Stimulated activated CD8-positive, alpha-beta memory T cell treated with anti-CD3 and anti-CD28 coated beads, Interleukin-2, amount 100 ng/mL, for 1 hour (primary cell): ENCODE measurements at places on chromosomes 12 and 14.

DNA sequence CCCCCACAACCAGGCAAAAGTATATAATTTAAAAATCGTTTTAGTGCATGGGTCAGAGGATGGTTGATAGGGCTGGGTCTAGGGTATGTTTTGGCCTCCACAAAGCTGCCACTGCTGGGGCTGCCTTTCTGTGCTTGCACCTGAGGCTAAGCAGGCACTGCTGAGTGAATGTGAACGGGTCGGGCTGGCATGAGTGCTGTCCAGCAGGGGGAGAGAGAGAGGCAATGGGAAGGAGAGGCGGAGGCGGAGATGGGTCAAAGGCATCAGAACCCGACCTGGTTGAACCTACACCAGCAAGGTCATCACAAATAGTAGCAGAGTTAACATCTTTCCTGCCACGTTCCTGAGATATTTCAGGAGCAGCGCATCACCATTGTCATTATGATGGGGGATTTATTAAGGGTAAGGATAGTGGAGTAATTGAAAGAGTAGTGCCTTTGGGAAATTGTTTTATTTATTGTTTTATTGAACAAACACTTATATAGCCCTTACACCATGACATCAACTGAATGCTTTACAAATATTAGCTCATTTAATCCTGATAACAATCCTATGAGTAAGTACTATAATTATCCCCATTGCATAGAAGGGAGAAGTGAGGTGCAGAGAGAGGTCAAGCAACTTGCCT lies 5.8 kb upstream of the NRXN3 start:
- DNase-seq, result no peak

DNA sequence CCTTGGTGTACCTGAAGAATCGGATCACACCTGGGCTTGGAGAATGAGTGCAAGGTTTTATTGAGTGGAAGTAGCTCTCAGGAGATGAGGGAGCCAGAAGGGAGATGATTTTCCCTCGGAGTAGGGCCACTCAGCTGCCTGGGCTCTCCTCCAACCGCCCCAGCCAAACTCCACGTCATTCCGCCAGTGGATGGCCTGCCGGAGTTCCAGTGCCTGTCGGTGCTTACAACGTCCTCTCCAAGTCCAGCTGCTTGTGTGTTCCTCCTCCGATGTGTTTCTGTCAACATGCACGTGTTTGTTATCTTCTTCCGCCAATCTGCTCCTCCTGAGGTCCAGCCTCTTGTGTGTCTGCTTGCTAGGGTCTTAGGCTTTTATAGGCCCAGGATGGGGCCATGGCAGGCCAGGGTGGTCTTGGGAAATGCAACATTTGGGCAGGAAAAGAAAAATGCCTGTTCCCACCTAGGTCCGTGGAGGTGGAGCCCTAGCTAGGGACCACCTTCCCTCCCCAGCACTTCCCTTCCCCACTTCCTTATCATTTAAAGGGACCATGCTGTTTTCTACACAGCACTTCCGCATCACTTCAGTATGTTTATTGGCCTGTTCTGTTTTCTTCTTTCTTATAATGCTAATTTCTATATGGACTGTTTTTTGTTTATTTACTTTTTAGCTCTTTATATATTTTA lies 343.2 kb downstream of the PDZRN4 start:
- no peak for DNase-seq

DNA sequence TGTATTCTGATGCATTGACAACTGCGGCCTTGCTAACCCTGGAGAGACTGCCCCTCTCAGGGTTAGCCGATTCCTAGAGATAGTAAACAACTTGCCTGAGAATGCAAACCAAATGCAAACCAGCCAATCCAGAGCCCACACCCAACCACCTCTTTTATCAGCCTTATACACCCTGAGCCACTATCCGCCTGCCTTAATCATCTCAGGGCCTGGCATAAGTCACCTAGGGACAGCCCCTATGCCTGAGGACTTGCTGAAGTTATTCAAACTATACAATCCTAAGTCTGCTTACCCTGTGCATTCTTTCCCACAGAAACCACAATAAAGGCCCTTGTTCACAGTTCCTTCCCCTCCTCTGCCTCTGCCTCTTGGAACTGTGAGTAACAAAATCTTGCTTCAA lies 177.2 kb downstream of the KCNA5 start:
- no peak for DNase-seq

DNA sequence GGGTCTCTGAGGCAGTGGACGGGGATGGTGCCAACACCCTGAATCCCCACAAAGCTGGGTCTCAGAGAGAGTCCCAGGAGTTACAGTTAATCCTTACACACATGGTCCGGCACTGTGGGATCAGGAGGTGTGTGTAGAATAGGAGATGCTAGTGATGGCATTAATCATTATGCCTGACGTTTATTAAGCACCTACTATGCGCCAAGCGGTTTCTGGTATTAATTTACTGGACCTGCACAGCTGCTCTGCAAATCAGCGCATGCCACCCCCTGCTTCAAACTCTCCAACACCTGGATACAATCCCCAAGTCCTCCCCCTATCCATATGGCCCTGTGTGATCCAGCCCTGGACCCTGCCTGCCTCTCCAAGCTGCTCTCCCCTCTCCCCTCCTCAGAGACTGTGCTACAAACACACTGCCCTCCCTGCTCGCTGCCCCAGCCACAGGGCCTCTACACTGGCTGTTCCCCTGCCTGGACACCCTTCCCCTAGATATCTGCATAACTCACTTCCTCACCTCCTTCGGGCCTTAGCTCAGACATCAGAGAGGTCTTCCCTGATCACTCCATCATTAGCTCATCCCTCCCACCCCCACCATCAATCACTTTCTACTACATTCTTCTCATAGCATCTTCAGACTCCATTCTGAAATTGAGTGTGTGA lies 86.0 kb downstream of the RFLNA start:
- no peak for DNase-seq

DNA sequence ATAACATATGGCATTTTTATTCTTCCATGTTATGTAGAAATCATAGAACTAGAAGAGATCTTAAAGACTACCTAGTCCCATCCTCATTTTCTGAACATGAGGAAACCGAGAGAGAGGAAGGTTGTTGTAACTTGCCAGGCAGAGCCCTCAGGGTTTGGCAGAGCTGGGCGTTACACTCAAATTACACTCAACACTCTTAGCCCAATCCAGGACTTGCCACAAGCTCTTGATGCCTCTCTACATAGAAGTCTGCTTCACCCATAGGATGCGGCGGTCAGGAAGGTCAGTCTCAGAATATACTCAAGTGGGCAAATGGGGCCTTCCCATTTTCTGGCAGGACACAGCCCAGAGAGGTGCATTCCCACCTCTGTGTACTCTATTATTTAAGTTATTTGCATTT lies 208.1 kb downstream of the ZFP36L1 start:
- DNase-seq, result no peak
